ENCODE measurements at places on chromosomes 6 and 20.

GRCh38 chr6:132190815-132191175 lies 210.5 kb downstream of the MOXD1 start:
- no peak for DNase-seq

GRCh38 chr6:151488226-151488625 lies 5.6 kb upstream of the CCDC170 start:
- no peak for DNase-seq

GRCh38 chr20:62782893-62783278 lies 13.4 kb upstream of the MRGBP start:
- DNase-seq: no peak

- no peak for DNase-seq
These were observed 217.6 kb upstream of the PDE10A start for GRCh38 chr6:165880686-165881085.

DNA sequence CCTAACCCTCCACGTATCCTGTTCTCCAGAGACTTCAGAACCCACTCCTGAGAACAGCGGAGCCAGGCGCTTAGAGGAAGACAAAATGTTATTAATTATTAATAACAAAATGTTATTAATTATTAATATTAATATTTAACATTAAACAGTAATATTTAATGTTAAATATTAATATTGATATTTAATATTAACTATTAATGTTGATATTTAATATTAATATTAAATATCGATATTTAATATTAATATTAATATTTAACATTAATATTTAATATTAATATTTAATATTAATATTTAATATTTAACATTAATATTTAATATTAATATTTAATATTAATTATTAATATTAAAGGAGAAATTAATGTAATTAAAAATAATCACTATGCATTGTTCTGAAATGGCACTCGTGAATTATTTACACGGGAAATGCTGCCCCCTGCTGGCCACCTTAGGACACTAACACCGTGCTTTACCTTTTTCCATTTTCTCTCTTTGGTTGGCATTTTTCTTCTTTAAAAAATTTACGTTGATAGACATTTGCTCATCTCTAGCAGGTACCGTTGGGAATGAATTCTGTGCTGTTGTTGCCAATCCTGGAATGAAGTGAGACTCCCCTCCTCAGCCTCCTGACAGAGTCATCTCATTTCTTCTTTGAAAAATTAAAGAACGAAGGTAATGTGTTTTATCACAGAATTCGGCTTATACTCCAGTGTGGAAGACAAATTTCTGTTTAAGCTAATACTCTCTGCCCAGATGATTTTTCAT lies 7.5 kb upstream of the GGTLC1 start:
- peak; percentile 6 for DNase-seq

DNA sequence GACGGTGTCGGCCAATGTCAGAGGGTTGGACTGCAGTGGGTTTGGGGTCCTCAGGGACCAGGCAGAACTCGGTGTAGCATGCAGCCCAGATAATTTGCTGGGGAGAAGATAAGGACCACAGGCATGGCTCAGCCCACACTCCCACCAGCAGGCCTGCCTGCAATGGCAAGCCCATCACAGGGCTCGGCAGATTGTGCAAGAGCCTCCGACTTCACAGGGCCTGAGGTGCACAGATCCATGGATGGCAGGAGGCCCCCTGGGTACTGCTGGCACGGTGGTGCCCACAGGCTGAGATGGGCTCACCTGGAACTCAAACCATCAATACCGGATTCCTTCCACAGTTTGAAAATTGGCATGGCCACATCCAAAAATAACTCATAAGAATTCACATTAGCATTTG lies 180.3 kb downstream of the TTLL2 start:
- DNase-seq: no peak

- DNase-seq: no peak
These were observed 30.5 kb downstream of the CNR1 start for GRCh38 chr6:88135578-88136114.

DNA sequence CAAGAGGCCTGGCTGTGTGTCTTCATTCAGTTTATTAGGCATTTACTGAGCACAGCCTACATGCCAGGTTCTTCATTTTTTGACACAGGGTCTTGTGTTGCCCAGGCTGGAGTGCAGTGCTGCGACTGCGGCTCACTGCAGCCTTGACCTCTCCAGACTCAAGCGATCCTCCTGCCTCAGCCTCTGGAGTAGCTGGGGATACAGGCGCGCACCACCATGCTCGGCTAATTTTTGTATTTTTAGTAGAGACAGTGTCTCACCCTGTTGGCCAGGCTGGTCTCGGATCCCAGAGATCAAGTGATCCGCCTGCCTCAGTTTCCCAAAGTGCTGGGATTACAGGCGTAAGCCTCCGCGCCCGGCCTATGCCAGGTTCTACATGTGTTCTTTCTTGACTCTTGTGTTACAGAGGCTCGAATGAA lies 601 bp upstream of the ATRN start:
- DNase-seq: no peak

Measured in caudate nucleus (tissue), 63 donors.